ENCODE measurements at places on chromosomes 2 and 18. TPM values are rescaled to one million over a fixed set of nuclear protein-coding genes. Genes with fewer than 3 reads are reported as not detected.

Gene ALPI
- not detected for total RNA-seq

Gene GCKR
- under 0.01 TPM for total RNA-seq

Gene PRSS56
- not detected for total RNA-seq

Gene SYT4
- total RNA-seq: not detected

Gene ATP5MC3
- 66.4 TPM for total RNA-seq

Gene COL5A2
- 28.2 TPM for total RNA-seq

Measured in bladder microvascular endothelial cell (primary cell).